ENCODE measurements at places on chromosomes 2 and 18.

GRCh38 chr2:138838851-138839620 is 58.8 kb upstream of the NXPH2 start:
- DNase-seq: no peak

DNA sequence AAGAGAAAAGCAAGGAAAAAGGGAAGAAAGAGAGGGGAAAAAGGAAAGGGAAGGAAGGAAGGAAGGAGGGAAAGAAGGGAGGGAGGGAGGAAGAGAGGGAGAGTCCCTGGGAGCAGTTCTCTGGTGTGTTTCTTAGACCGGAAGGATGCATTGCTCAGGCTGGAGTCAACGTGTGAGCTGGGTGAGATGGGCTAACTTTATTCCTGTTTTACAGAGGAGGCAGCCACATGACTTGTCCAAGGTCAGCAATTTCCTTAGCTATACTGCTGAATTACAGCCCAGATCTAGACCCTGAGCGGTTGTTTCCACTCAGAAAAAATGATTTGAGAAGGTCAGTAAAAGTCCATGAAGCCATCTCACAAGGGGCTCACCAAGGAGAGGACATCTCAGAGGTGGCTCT is 86.6 kb upstream of the APCDD1 start:
- no peak for DNase-seq

- DNase-seq: no peak
Observed at GRCh38 chr2:234003972-234004617, 46.4 kb upstream of the SPP2 start.

- DNase-seq: no peak
Observed at GRCh38 chr2:46922606-46923005, 7.0 kb upstream of the MCFD2 start.

DNA sequence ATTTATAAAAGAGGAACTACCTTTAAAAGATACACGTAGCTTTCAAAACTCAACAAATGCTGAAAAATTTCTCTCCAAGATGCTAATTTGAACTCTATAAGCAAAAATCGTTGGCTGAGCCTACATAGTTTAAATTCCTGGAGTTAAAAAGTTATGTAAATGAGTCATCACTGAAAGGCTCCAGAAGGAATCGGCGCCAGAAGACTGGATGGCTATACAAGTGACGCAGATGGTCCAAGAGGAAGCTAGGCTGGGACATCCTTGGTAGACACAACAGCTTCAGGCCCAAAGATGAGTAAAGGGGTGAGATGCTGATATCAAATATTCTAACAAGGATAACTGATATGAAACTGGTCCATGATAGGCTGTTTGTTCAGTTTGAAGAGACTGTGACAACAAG is 22.8 kb upstream of the DNAH6 start:
- DNase-seq: no peak

- no peak for DNase-seq
Observed at GRCh38 chr2:54632733-54633692, 90.4 kb upstream of the EML6 start.

- DNase-seq: no peak
Observed at GRCh38 chr18:76985951-76986236, 146.7 kb downstream of the MBP start.

- no peak for DNase-seq
Observed at GRCh38 chr2:241788572-241788971, 11.9 kb downstream of the GAL3ST2 start.

GRCh38 chr2:108635630-108636354 is 83.5 kb upstream of the RANBP2 start:
- DNase-seq: no peak

- DNase-seq: no peak
Observed at GRCh38 chr18:44126598-44126997, 554.1 kb upstream of the SETBP1 start.

- DNase-seq: peak; percentile 59
Observed at GRCh38 chr2:170715932-170716777, 1.0 kb downstream of the SP5 start.

DNA sequence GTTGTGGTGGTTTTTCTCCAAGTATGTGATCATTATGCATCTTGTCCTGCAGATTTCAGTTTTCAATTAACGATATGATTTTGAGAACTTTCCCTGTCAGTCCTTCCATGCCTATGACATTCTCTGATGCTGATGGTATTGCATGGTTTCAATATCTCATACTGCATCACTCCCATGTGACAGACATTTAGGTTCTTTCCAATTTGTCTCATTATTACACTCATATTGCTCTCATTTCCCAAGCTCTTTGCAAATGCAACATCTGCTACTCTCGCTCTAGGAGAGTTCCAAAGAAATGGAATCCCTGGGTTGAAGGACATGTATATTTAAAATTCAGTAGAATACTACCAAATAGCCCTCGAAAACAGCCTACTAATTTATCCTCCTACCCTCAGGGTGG is 125.5 kb downstream of the MARCHF4 start:
- no peak for DNase-seq

- no peak for DNase-seq
Observed at GRCh38 chr18:1018181-1018681, 113.6 kb downstream of the ADCYAP1 start.

GRCh38 chr18:80154293-80154692 is 45.2 kb downstream of the ADNP2 start:
- peak; percentile 30 for DNase-seq

DNA sequence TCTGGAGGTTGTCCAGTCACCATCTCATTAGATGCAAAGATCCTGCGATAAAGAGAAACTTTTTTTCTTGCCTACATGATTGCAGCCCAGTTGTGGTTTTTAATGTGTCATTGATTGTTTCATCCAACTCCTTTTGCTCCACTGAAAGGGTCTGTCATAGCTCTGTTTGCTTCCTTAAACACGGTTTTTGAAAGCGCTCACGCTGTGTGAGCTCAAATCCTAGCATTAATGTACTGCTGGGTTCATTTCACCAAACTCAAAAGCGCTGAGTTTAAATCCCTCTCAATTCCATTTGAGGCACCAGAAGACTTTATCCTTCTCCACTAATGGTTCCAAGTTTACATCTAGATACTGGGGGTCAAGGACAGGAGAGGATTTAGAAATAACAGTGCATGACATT is 53.6 kb downstream of the CDK15 start:
- DNase-seq: no peak

GRCh38 chr2:102233132-102233884 is 46.5 kb downstream of the IL1RL2 start:
- no peak for DNase-seq

DNA sequence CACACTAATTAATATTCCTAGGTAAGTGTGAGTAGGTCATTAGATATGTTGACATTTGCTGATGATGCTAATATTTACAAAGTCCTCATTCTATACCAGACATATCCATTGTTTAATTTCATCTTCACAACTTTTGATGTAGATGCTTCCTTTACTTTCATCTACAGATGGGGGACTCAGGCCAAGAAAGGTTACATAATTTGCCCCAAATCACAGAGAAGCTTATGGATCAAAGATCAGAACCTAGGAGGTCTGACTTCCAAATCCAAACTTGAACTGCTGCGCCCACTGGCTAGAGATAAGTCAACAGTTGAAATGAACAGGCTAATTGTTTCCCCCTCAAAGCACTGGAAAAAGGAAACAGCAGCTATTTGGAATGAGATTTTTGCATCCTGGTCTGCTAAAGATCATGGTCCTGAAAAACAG is 95.6 kb upstream of the TMEM178A start:
- peak; percentile 77 for DNase-seq
